ENCODE measurements at places on chromosomes 5 and 9. TPM values are rescaled to one million over a fixed set of nuclear protein-coding genes. Genes with fewer than 3 reads are reported as not detected.

Gene PKD2L2
- polyA plus RNA-seq = 0.19 TPM

Gene CEL
- not detected for polyA plus RNA-seq

Gene RECK
- polyA plus RNA-seq = 7.9 TPM

Gene MARCHF11
- polyA plus RNA-seq = not detected

DNA sequence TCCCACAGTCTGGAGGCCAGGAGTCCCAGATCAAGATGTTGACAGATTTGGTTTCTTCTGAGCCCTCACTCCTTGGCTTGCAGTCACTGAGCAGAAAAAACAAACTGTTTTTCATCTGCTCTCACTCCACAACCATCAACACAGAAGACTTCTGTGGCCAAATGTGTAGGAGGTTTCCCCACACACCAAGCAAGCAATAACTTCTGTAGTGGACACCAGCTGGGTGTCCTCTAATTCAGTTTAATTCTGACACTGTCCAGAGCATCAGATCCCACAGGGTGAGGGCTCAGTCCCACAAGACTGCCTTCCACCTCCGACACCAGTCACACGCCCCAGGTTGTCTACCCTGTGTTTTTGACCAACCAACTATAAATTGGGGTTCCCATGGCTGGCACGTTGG is 209.9 kb downstream of the AOPEP start:
- DNase-seq = no peak

DNA sequence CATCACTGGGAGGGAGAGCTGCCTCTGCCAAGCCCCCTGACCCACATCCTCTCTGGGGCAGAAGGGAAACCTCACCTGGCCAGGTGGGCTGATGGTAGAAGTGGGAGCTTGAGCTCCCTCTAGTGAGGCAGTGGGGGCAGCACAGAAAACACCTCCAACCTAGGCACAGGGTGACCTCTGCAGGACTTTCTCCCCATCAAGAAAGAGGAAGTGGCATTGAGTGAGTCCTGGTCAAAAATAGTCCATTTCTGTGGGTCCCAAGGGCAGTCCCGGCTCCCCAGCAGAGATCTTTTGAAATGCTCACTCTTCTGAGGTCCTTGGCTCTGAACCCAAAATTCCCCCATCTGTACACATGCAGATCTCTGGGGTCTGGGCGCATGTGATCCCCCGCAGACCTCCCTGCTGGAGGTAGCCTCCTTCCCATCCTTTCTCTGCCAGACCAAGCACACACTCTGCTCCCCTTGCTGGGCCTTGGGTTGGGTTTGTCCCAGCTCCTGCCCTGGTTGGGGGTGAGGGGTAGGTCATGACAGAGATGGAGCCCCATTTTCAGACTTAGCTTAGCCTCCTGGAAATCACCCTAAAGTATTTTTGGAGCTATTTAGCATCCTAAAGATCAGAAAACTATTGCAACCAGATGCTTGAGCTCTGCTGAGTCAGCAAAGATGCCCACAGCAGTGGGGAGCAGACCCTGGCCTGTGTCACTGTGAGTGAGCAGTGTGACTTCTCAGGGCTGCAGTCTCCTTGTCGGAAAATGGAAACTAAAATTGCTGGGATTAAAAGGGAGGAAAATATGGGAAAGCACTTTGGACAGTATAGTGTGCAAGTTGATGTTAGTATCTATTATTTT is 41.6 kb upstream of the LCP2 start:
- DNase-seq = peak; percentile 56

- DNase-seq = no peak
Measured at GRCh38 chr5:168360521-168361285, 69.3 kb downstream of the WWC1 start.

- DNase-seq = no peak
Measured at GRCh38 chr5:80149161-80149609, 106.7 kb downstream of the SERINC5 start.

DNA sequence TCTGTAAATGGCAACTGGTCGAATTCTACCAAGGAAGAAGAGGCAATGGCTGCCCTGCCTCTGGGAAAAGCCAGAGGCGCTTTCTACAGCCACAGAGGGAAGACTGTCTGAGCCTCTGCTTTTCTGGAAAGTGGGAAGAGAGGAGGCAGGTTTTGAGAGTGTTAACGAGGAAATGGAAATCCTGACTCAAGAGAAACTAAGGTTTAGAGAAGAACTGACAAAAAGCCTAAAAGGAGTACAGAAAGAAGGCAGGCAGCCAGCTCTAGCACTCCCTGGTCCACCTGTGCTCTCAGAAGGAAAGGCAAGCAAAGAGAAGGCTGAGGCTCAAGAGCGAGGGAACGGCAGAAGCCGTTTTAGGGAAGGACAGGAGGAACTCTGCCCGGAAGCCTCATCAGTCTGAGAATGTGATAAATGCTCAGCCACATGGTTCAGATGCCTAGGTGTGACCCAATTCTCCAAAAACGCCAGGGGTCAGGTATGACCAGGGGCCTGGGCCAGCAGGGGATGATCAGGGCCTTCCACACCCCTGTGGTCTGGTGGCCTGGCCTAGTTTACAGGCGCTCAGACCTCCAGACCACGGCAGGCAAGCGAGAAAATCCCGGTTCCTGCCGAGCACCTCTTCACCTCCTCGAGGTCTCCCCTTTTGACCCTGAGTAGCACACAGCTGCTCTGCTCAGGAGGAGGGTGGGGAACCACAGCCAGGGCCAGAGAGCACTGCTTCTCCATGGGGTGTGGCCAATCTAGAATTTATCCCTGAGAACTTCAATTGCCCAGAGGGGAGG is 79.9 kb upstream of the FBXW11 start:
- DNase-seq = no peak

Data from naive B cell (primary cell).